Inflammatory macrophage treated with lipopolysaccharide for 4 hours (primary cell): ENCODE measurements at places on chromosomes 6 and 20.

DNA sequence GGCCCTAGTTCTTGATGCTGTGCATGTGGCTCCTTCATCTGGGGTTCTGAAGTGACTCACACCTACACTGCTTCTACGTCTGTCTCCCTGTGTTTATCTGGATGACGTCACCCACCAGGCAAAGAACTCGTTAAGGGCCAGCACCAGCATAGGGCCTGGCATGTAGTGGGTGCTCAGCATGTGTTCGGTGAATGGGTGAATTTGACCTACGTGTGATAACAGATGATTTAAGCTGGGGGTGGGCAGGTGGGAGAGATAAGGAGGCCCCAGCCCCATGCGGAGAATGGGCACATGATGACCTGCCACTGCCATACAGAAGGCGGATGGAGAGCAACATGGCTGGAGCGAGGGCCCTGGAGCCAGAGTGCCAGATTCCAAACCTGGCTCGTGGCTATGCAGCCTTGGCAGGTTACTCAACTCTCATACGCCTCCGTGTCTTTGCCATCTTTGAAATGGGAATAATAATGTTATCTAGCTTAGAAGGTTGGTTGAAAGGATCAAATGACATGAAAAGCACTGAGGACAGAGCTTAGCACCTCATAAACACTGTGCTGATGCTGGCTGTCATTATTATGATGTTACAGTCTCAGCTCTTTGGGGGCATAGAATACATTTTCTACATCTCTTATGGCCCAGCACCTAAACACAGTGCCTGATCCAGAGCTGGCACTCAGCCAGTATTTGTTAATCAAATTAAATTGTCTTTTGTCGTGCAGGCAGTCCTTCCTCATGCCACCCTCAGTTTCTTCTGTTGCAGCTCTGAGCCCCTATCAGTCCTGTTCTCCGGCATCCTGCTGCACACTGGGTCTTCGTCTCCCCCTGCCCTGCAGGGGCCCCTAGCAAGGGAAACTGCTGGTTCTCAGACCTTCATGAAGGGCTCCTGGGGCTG is 39.6 kb downstream of the VEGFA start:
- no peak for DNase-seq

- no peak for DNase-seq
Measured at GRCh38 chr6:128663238-128663637, 142.8 kb upstream of the PTPRK start.

- no peak for DNase-seq
Measured at GRCh38 chr6:169921217-169921616, 169.8 kb downstream of the ERMARD start.

DNA sequence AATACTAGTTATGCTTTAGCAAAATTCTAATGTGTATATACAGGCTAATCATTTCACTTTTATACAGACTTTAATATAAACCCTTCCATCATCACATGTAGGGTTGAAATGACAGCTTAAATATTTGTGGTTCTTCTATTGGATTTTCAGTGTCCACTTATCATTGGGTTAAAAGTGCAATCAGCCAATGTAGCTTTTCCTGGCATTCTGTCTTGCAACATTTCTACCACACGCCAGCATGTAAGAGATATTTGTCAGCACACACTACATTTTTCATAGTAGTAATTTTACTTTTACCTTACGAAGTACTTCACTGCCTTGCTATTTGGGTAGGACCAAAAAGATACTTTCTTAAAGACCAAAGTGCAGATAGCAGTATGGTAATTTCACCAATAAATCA is 252.0 kb downstream of the TBX18 start:
- no peak for DNase-seq

- no peak for DNase-seq
Measured at GRCh38 chr6:169830876-169831275, 79.5 kb downstream of the ERMARD start.

DNA sequence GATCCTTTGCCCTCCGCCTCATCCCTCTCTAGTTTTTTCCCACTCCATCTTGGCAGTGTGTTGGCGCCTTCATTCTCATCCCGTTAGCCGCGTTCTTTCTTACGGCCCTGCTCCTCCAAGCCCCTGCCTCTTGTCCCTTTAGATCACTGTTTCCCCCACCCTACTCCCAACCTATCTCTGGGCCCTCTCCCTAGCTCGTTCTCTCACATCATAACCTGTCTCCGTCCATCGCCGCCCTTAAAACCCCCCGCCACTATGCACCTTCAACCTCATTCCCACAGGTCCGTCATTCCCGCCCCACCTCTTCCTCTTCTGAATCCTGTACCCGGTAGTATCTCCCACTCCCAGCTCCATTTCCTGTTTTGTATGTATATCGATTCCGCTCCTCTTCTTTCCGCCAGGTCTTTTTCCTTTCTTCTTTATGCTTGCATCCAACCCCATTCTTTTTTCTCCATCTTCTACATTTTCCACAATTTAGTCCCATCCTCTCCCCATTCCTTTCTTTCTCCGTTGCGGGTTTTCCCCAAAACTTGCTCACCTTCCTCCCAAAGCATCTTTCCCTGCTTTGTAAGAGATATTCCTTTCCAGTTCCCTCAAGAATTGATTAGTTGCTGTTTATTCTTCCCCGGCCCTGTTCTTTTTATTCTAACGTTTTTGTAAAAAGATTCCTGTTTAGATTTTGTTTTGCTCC is 671 bp downstream of the EFHC1 start:
- DNase-seq = peak; percentile 18
